ENCODE measurements at places on chromosomes 13 and 19.

DNA sequence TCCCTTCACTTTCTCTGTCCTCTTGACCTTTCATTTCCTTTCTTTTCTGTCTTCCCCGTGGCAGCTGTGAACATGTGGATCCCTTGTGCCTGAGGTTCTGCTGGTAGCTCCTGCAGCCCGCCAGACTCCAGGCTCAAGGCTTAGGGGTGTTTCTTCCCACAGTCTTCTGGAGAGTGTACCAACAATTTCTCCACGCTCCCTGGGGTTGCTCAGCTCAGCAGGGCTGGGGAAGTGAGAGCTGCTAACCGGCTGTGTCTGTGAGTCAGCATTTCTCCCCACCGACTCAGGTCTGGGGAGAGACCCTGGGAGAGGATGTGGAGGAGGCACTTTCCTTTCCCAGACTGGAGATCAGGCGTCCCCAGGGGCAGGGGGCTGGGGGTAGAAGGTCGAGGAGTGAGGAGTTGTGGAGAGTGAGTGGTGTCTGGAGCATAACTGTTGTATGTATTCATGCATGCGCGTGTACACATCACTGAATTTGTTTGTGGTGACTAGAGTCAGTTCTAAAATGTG is 193.6 kb downstream of the KCNRG start:
- DNase-seq = peak; percentile 97

- DNase-seq = no peak
Measured at GRCh38 chr13:35887115-35887666, 244.0 kb downstream of the DCLK1 start.

DNA sequence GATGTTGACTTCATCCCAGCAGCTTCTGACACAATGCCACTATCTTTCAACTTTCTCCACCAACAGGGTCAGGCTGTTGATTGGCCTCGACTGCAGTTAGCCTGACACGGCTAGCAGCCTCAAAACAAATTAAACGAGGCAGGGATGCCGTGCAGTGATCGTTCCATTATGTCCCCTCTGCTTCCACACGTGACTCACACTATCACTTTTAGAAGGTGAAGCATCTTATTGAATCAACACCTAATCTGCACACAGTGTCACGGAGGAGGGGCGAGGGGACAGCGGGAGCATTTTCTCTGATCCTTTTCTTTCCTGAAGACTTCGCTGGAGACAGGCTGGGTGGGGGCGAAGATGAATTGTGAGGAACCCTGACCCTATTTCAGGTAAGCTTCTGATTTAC is 241.9 kb upstream of the ZNF507 start:
- no peak for DNase-seq

- no peak for DNase-seq
Measured at GRCh38 chr19:12364391-12365235, 870 bp downstream of the ZNF442 start.

GRCh38 chr19:19562665-19563347 is 24.7 kb downstream of the CILP2 start:
- DNase-seq = no peak

- DNase-seq = no peak
Measured at GRCh38 chr13:93420887-93421286, 194.3 kb downstream of the GPC6 start.

DNA sequence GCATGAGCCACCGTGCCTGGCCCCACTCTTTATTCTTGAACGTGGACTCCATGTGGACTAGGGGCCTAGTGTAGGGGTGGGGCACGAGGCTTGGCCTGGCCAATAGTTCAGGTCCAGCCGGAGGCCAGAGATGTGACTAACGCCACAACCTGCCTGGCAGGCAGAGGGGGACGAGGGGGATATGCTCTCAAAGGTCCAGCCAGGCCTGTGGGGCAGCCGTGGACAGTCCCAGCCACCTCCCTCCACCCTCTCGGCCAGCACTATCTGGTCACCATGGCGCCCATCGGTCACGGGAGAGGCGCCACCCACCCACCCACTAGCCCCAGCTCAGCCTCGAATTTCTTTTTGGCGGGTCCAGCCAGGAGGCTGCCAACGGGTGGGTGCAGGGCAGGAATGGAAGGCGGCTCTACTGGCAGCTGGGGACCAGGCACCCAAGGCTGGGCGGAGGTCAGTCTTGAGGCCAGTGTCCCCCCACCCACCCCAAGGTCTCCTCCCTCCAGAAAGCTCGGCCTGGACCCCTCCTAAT is 2.2 kb upstream of the CERS1 start:
- DNase-seq = no peak

DNA sequence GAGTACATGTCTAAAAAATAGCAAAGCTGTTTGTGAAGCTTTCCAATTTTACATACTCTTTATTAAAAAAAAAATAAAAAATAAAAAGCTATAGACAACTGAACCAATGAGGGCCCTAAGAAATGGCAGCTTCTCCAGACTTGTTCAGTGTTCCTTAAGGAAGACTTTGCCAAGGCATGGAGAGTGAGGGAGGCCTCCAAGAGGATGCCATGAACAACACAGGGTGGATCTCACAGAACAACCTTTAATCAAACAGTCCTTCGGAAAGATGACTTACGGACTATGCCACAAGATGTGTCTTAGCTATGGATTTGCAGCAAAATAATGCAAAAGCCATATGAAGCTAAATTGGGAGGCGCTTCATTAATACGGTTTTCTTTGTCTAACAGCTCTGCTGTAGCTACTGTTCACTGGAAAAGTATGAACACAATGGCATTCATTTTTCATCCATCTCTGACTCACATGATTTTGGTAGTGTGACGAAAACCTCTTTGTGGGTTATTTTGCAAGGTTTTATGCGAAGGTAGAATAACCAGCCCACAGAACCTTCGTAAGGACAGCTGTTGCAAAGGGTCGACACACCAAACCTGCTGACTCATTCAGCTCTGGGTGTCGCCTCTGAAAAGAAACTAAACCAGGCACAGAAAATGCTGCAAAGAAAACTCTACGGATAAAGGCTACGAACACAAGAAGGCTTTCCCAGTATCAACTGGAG is 27.7 kb downstream of the EFNB2 start:
- peak; percentile 97 for DNase-seq

DNA sequence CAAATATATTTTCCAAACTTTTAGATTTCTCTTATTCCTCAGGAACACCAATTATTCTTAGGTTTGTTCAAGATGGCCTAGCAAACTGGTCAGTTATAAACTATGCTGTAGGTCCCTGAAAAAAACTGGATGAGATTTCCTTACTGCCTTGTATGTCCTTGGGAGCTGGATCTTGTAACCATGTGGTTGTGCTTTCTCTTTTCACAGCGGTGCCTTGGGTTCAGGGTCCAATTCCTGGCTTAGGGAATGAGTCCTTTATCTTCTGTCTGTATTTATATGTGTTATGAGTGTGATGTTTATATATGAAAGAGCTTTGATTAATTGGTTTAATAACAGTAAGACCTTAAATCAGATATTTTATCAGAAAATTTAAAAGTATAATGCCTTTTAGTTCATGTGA is 23.5 kb upstream of the GRTP1 start:
- no peak for DNase-seq
